ENCODE measurements at places on chromosomes 3 and 15.

GRCh38 chr3:40886660-40887425 lies 312.5 kb upstream of the CTNNB1 start:
- no peak for DNase-seq

GRCh38 chr3:81516042-81516441 lies 245.4 kb downstream of the GBE1 start:
- no peak for DNase-seq

DNA sequence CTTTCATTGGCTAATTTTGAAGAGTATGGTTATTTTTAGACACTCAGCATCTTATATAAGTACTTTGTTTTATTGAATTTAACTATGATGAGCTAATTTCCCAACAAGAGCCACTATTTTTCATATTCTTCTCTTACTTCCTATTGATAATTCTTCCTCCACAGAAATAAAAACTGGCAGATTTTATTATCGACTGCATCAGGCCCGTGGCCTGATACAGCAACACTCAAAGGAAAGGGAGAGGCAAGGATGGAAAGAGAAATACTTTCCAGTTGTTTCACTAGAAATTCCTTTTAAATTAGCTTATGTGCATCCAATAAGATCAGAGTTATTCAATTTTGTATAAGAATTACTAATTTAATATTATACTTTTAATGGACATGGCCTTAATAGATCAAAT lies 886.3 kb downstream of the ROBO1 start:
- no peak for DNase-seq

- no peak for DNase-seq
These were observed 15.7 kb upstream of the CFAP161 start for GRCh38 chr15:81118361-81118760.

DNA sequence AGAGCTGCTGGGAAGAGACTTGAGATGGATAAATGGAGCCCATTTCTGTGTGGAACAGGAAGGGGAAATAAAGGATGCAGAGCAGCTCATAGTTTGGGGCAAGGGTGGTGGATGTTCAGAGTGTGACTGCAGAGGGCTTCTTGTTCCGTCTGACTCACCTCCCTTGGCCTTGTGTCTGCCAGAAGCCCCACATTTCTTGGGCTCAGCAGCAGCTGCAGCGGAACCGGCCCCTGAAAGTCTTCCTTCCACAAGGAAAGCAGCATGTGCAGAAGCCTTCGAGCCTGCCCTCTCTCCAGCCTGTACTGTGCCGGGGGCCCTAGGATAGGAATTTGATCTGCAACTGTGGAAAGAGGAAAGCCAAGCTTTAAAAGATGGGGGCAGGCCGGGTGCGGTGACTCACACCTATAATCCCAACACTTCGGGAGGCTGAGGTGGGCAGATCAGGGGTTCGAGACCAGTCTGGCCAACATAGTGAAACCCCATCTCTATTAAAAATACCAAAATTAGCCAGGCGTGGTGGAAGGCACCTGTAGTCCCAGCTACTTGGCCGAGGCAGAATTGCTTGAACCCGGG lies 11.5 kb downstream of the CDAN1 start:
- DNase-seq: no peak

DNA sequence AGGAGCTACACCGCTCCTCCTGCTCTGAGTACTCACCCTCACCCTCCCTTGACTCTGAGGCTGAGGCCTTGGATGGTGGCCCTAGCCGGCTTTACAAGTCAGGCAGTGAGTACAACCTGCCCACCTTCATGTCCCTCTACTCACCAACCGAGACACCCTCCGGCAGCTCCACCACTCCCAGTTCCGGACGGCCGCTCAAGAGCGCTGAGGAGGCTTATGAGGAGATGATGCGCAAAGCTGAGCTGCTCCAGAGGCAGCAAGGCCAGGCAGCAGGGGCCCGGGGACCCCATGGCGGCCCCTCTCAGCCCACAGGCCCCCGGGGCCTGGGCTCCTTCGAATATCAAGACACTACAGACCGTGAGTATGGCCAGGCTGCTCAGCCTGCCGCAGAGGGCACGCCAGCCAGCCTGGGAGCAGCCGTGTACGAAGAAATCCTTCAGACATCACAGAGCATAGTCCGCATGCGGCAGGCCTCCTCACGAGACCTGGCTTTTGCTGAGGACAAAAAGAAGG lies 21.2 kb upstream of the APEH start:
- no peak for DNase-seq

- no peak for DNase-seq
These were observed 36.9 kb downstream of the NCK1 start for GRCh38 chr3:136898954-136899353.

- no peak for DNase-seq
These were observed 766.7 kb downstream of the ZBBX start for GRCh38 chr3:166613365-166613764.

DNA sequence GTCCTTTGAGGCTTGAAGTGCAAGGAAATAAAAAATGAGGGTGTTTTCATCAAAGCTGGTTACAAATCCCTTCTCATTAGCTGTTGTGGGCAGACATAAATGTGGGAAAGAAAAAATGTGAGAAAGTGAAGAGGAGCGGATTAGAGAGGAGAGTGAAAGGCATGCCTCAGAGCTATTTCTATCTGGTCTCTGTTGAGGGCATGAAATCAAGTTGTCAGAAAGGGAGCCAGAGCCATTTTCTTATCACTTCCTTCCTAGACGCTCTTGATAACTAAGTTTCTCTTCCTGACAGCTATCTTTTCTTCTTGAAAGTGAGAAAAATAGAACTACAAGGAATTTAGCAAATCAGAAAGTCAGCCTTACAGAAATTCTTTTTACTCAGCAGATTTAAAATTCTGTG lies 20.8 kb upstream of the CAPN3 start:
- no peak for DNase-seq

- DNase-seq: no peak
These were observed at the start of gene CADM2 for GRCh38 chr3:84958495-84959469. CADM2 (plus strand) TSS chr3:84958989.

DNA sequence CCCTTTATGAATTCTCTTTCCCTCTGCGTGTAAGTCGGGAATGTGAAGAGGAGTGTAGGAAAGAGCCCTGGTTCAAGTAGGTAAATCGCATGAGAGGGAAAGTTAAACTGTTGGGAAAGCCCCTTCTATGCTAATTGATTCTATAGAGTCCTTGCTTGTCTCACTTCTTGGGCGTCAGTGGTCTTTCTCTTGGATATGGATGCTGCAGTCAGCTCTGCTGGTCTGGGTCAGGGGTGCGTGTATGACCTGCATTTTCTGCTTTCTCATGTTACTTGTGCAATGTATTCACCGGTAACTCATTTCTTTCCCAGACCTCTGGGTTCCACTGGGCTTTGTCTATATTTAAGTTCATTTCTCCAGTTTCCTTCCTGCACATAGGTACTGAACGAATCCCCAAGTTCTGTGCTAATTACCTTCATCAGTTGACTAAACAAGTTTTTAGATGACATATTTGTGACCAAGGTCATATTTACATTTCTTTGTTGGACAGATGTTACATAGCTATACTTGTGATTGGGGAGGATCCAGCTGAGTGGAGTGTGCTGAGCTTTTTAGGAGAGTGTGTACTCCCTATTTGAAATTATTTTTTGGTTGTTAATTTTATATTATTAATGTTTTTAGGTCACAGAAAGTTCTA lies 1.4 kb downstream of the SETD5 start:
- peak; percentile 73 for DNase-seq

DNA sequence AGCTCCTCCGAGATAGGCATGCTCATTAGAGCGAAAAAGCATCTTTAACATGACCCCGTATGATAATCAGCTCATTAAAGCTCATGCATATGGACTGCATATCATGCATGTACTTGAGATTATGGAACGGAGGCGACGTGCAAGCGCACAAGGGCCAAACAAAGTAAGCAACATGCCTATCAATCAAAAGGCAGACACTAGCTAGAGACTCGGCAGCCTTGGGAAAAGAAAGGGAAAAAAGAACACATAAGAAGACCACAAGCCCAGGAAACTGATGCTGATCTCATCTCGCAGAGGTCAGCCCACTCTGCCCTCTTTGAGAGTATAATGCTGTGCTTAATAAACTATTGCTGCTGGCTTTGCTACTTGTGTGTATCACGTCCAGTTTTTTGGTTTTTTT lies 2.6 kb upstream of the ACOX2 start:
- DNase-seq: no peak

DNA sequence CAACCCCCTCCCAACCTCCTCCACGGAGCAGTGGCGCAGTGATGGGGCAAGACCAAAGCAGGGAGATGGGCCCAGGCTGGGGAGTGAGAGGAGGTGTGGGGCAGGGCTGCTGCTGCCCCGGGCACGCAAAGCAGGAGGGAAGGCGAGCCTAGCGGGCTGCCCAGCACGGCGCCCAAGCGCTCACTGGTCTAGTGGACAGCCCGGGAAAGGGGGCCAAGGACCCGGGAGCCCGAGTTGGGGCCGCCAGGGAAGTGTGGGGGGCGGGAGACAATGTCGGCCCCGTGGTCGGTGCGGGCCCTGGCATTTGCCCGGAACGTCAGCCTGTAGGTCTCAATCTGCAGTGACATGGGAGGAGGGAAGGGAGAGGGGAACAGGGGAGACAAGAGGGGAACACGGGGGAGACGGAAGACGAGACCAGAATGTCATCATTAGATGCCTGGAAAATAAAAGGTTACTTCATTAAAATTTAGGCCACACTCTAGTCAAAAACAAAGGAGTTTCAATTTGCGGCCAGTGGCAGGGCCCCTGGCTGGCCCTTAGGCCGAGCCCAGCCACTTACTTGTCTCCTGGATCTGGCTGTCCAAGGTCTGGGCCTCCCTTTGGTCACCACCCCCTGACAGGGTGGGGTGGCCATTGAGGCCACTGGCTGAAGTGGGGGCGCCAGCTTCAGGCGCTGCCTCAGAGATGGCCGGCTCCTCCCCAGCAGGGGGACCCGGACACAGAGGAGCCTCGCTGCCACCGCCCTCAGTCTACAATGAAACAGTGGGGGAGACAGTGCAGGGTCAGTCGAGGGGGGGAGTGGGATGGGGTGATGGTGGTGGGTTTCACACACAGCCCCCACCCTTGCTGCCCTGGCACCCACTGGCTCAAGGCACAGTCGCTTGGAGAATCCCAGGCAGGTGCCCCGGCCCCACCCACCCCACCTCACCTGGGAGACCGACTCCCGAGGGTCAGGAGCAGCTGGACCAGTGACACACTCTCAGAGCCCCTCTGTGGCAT lies 50.0 kb downstream of the DHX30 start:
- DNase-seq: no peak
